ENCODE measurements at places on chromosomes 1 and 21. TPM values are rescaled to one million over a fixed set of nuclear protein-coding genes. Genes with fewer than 3 reads are reported as not detected.

DNA sequence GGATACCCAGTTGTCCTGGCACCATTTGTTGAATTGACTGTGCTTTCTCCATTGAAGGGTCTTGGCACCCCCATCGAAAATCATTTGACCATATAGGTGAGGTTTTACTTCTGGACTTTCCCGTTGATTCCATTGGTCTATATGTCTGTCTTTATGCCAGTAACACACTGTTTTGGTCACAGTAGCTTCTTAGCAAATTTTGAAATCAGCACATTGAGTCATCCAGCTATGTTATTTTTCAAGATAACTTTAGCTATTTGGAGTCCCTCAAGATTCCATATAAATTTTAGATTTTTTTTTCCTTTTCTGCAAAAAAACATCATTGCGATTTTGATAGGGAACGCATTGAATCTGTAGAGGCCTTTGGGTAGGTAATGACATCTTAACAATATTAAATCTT lies 235.6 kb downstream of the SMYD3 start:
- DNase-seq = no peak

DNA sequence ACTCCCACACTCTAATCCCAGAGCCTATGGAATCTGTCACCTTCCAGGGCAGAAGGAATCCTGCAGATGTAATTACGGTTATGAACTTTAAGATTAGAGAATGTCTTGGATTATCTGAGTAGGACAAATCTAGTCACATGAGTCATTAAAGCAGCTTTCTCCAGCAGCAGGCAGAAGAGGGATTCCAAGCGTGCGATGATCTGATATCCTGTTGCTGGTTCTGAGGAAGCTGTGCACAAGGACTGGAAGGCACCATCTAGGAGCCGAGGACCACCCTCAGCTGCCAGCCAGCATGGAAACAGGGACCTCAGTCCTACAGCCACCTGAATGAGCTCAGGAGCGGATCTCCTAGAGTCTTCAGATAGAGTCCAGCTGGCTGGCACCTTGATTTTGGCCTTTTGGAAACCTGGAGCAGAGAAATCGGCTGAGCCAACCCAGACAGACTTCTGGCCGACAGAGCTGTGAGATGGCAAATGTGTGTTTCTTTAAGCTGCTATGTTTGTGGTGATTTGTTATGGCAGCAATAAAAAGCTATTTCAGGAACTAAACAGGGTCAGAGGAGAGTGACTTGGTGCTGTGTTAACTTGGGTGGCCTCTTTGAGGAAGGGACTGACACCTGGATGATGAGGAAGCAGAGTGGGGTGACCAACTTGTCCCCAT lies 34.5 kb downstream of the LRRN2 start:
- DNase-seq = no peak

Gene FAM78B
- 0.82 TPM for total RNA-seq

Gene SHISAL2A
- total RNA-seq = not detected

Gene SLC6A9
- total RNA-seq = 3.7 TPM

Gene LRRC53
- not detected for total RNA-seq

Data from tongue (tissue), 3 donors.